ENCODE measurements at places on chromosomes 2 and 18.

- DNase-seq, result no peak
Measured at GRCh38 chr2:67854798-67855197, 208.0 kb downstream of the C1D start.

- no peak for DNase-seq
Measured at GRCh38 chr2:86319700-86320580, 17.5 kb downstream of the REEP1 start.

- no peak for DNase-seq
Measured at GRCh38 chr2:71479261-71479660, 25.9 kb downstream of the DYSF start.

DNA sequence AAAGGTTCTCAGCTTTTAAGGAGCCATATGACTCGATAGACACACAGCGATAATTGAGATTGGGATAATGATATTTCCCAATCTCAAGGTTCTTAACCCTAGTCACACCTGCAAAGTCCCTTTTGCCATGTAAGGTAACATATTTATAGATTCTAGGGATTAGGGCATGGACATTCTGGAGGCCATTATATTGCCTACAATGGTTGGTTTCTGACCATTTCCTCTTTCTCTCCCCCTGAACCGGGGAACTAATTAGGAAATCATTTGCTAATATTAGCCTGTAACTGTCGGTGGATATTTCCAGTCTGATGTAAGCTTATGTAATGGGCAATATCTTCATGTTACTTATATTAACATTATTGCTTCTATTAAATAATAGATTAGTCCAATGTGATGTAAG is 40.8 kb upstream of the ARHGAP15 start:
- DNase-seq, result no peak

DNA sequence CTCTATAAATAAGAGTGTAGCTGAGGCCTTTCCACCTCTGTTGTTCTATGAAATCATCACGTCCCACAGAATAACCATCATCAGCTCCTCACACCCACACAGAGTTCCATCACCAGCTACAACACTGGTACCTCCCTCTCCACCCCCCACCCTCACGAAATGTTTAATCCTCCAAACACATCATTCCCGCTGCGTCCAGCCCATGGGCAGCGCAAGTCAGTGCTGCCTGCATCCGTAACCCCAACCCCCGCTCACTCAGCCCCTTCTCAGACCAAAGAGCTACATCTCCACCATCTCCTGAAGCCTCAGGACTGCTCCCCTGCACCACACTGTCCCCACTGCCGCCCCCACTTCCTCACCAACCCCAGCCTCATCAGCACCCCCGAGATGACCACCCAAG is 19.4 kb downstream of the DNMT3A start:
- no peak for DNase-seq

DNA sequence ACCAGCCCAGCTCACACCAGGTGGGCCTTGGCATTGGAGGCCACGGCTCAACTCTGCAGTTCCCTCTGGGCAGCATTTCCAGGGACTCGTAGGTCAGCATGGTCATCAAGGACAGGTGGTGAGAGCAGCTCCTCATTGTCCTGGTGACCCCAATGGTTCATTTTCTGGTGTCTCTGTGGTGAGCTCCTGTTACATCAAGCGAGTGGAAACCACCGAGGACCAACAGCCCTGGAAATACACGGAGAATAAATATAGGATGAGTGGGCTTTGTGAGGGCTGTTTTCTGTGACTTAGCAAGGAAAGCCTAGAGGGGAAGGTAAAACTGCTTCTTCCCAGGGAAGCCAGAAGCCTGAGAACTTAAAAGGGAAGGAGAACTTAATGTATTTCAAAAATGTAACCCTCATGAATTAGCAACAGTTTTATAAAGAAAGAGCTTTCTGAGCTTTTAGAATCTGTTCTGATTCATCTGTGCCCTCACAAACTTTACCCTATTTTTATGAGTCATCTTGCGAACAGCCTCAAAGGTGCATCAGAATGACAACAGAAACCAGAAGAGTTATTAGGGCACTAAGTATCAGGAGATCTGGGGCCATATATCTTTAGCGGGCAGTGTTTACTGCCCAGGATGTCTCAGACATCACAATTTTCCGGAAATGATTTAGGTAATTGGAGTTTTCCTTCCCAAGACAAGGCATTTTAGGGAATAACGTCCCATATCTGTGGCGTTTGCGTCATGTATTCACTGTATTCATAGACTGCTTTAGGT is 18.7 kb downstream of the C2orf92 start:
- DNase-seq, result no peak

DNA sequence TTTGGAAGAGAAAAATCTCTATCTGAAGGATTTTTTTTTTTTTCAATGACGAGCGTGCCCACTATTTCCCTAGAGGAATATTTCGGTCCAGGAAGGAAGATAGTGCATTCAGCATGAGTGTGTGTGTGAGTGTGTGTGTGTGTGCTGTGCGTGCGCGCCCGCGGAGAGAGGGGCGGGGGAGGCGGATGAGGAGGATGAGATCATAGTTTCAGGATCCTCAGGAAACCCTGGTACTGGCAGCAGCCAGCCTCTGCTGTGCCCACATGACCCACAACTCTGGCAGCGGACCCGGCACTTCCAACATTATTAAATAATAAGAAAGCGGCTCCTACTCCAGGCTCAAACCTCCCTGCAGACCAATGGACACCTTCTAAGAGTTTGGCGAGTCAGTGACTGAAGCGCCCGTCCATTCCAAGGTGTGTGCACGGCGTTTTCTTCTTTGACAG is 217.0 kb upstream of the DTNA start:
- DNase-seq, result peak; percentile 72

DNA sequence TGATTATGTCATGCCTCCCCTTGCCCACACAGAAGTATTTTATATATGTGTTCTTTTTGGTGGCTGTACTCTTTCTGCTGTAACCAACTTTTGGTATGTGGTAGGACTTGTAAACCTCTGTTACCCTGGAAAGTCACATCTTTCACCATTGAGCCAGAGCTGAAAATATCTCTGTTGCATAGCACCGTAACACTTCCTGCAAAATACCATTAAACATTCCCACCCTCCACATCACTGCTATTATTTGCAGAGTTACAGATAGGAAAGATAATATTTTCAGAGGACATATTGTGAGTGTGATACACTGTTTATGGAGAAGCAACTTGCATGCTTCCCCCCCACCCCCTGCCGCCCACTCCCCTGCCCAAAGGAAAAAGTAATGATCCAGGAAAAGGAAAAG is 44.8 kb downstream of the CAB39 start:
- no peak for DNase-seq

DNA sequence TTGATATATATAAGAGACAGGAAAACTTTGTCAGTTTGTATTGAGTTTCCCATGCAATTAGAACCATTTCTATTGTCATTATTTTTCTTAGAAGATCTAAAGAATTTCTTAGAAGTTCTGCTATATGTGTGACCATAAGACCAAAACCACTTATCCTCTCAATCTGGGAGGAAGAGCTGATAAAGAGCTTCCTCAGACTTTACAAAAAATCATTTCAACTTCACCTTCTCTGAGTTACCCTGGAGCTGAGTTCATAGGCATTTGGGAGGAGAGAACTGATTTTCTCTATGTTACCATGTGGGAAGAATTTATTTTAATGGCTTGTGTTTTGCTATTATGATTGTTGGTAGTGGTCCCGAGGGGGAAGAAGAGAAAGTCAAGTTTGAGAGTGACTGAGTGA is 329.3 kb downstream of the GPD2 start:
- no peak for DNase-seq

GRCh38 chr18:37598966-37599896 is 33.6 kb upstream of the CELF4 start:
- no peak for DNase-seq

DNA sequence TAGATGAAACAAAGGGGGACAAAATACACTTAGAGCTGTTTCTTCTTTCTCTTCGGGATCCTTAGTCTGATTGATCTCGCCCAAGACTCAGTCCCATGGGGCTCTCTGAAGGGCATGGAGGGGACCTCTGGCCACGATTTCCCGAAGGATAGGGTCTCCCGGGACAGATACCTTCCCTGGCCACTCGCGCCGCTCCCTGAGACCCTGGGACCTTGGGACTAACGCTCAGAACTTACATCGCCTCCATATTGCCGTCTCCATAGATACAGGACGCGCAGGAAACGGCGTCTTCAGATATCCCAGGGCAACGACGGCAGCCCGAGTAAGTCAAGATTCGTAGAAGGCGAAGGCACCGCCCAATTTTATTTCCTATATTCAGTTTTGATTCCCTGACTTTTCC is at the start of gene CFAP65:
CFAP65 (minus strand) TSS at position 265 of the 400 bp plus-strand sequence. CDS start 2,468 bp downstream, outside the sequence.
- DNase-seq, result peak; percentile 30

- DNase-seq, result no peak
Measured at GRCh38 chr2:152475982-152476381, 141.0 kb downstream of the FMNL2 start.
